Psoas muscle (tissue), 8 donors: ENCODE measurements at places on chromosomes 12 and 14. TPM values are rescaled to one million over a fixed set of nuclear protein-coding genes. Genes with fewer than 3 reads are reported as not detected.

DNA sequence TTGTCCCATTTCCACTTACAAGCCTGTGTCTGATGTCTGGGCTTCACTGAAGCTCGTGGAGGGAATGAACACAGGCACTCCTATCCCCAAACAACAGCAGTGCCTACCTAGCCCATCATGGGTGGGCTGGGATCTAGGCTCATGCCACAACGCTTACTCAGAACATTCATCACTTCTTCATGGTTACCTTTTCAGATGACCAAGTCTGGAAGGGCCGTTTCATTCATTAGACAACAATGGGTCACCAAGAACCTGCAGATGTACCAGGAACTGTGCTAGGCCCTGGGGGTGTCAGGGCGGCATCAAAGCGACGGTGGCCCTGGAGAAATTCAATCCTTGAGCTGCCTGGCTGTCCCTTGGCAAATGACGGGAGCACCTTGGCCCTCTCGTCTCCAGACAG, 64.9 kb upstream of the FZD10 start:
- DNase-seq, result no peak

- DNase-seq, result no peak
These were observed 159.5 kb downstream of the TMEM132C start for GRCh38 chr12:128426511-128426910.

- DNase-seq, result no peak
These were observed 600 bp downstream of the PNN start for GRCh38 chr14:39175445-39176262.

DNA sequence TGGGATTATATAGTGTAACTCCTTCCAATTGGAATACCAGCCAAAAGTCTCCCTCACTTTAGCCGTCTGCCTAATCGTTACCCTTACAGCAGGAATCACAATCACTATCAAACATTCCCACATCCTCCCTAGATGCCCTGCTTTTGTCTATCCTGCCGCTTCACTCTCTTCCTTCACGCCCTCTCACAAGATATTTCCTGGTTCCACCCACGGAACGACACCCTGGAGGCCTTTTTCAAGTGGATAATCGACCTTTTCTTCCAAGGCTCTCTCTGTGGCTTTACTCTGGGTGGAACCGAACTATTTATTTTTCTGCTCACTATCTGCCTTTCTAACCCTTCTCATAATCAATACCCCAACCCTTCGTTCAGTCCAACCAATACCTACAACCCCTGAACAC, 58.9 kb downstream of the MOK start:
- DNase-seq, result no peak

DNA sequence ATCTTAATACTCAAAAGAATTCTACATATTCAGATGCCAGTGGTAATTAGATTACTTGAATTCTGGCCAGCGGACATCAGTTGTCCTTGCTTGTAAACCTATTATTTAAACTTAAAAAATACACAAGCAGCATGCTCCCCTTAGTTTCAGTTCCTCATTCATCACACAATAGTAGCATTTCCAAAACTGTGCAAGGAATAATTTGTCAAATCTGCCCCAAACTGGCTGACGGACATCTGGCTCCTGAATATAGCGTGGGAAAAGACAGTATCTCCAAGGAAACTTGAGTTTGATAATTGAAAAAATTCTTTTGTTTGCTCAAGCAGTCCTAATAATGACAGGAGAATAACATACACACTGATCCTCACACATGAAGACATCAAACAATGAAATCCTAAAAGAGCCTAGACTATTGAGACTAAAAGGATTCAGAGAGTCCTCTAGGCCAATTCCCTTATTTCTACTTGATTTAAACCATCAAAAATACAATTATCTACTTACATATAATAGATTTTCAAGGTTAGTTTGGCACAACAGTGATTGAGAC, 90.4 kb downstream of the KIF21A start:
- no peak for DNase-seq

DNA sequence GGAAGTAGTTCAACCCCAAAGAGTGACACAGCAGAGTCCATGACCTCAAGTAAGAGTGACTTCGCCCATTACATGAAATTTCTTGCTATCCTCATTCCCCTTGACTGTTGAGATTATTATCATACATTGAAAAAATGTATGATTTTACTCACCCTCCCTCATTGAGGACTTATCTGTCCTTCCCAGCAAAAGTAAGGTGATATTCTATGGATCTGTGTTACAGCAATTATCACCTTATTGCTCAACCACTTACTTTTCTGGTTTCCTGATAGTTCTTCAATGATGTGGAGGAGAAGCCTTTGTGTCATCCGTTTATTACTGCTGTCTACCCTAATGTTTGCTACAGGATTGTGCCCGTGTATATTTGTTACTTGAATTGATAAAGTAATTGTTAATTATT, 306.2 kb downstream of the TRHDE start:
- no peak for DNase-seq

GYS2 gene
- not detected for polyA plus RNA-seq

MAP3K9 gene
- polyA plus RNA-seq, result 1.8 TPM

- no peak for DNase-seq
These were observed 1.4 kb downstream of the PLD4 start for GRCh38 chr14:104925855-104926609.

GRCh38 chr12:45089411-45090075, 38.6 kb upstream of the DBX2 start:
- no peak for DNase-seq

GRCh38 chr14:95476747-95477146, 39.7 kb downstream of the SYNE3 start:
- no peak for DNase-seq

ANKRD33 gene
- polyA plus RNA-seq, result 0.16 TPM

STAT6 gene
- 11.3 TPM for polyA plus RNA-seq

- DNase-seq, result no peak
These were observed 11.9 kb downstream of the DLST start for GRCh38 chr14:74893614-74894091.

SYNDIG1L gene
- not detected for polyA plus RNA-seq

IFI27L1 gene
- polyA plus RNA-seq, result 15.0 TPM
